GM23248 (cell line): ENCODE measurements at places on chromosomes 3 and 15.
A peak's percentile ranks its signal among the peaks of the same experiment; 100 is the strongest.

DNA sequence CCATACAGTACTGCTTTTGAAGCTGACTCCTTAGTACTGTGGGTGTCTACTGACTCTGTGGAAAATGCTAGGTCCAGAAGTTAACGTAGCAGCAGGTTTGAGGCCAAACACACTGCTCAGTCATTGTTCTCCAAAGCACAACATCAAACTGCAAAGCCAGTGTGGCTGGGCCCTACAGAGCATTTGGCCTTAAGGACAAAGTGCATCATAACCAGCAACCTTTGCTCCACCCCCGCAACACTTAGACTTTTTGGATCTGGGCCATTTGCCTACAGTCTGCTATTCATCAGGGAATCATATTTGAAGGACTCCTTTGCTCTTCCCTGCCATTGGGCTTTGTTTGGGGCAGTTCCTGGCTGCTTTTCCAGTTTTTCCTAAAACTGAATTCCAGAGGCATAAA lies 43.1 kb upstream of the ARL6 start:
- no peak for DNase-seq

GRCh38 chr15:94610485-94610884 lies 379.1 kb downstream of the MCTP2 start:
- no peak for DNase-seq

DNA sequence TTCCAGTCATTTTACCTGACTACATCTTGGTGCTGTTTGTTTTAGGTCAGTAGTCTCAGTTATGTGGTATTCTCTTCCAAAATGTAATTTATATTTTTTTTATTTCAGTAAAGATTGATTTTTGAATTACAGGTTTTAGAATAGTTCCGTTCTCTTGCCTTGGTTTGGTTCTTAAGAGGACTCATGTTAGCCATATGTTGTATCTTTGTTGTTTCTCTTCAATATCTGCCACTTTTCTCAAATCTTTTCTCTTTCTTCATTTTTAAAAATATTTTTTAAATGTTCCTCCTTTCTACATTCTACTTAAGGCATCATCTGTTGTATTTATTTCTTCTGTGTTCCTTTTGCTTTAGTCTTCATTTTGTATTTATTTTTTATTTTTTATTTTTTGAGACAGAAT lies 5.6 kb upstream of the UBL7 start:
- DNase-seq = no peak

DNA sequence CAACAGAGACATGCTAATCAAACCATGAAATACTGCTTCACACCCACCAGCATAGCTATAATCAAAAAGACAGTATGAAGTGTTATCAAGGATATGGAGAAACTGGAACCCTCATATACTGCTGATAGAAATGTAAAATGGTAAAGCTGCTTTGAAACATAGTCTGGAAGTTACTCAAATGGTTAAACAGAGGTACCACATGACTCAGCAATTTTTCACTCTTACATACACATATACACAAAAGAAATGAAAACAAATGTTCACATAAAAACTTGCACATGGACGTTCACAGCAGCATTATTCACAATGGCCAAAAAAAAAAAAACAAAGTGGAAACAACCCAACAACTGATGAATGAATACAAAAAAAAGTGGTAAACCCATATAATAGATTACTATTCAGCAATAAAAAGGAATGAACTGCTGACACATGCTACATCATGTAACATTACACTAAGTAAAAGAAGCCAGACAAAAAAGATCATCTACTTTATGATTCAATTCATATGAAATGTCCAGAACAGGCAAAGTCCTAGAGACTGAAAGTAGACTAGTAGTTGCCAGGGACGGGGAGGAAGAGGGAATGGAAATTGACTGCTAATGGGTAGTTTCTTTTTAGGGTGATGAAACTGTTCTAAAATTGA lies 23.2 kb downstream of the ZNF148 start:
- DNase-seq = peak; percentile 82

DNA sequence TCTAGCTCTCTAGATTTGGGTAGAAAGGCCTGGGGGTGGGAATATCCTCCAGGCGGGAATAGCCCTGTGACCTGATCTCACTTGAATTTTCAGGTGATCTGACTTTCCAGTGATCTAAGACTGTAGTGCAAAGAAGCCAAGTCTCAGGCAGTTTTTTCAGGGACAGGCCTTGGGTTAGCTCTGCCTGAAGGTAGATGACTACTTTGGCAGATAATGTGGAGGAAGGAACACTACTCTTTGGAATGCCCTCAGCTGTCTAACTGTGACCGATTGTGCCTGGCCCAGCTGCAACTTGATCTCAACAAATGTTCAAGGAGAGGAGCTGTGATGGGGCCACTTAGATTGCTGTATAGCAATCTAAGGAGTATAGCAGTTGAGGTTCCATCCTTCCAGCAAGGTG lies 193.7 kb downstream of the TCF12 start:
- no peak for DNase-seq

DNA sequence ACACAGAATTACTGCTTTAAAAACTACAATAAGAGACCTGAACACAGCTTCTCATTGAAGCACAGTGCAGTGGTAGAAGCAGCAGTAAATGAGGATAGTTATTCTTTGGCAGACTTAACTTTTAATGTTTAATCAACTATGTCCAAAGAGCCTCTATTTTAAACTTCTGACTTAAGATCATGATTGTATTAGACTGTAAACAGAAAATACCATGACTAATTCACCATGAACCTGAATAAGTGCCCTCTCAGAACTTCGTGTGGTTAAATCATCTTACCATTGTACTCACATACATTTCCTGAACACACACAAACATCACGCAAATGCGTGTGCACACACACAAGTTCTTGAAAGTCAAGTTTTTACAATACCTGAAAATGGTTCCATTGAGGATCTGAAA lies 13.9 kb downstream of the CEP152 start:
- peak; percentile 60 for DNase-seq

DNA sequence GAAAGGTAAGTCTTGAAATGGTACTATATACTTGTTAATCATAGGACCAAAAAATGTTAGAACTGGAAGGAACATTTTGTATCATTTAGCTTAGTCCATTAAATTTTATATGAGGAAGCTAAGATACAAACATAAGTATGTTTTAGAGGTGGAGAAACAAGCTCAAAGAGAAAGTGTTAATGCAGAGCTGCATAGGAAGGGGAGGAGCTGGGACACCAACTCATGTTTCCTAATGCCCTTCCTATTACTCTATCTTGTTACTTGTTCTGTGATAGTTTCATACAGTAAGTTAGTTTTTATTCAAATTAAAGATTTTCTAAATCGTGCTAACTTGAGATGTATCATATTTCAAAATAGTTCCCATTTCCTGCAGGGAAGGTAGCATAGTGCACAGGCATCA lies 7.4 kb downstream of the SLC35A5 start:
- DNase-seq = no peak

GRCh38 chr3:56761887-56762651 lies 39.7 kb downstream of the ARHGEF3 start:
- DNase-seq = peak; percentile 66

- no peak for DNase-seq
Measured at GRCh38 chr3:11555211-11555782, 88.4 kb downstream of the VGLL4 start.

DNA sequence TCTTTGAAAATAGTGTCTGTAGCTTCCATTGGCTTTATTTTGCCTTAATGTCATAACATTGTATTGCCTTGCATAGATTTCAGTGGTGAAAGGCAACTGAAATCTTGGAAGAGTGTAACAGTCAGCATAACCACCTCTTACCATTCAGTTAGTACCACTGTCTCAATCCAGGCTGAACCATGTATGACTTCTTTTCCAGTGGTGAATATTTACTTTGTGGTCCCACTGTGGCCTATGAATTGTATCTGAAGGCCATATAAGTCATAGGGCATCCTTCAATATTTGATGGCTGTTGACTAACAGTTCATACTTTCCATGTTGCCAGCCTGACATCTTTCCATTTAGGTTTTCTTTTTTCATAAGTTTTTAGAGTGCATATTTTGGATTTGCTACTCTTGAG lies 38.4 kb downstream of the MED12L start:
- no peak for DNase-seq

- peak; percentile 93 for DNase-seq
Measured at GRCh38 chr15:49675041-49675440, 54.2 kb downstream of the DTWD1 start.

- DNase-seq = no peak
Measured at GRCh38 chr15:41507820-41508290, 5.8 kb downstream of the LTK start.

GRCh38 chr15:39397883-39398282 lies 183.0 kb upstream of the THBS1 start:
- DNase-seq = no peak

GRCh38 chr3:9793161-9793781 lies 389 bp downstream of the ARPC4 start:
- DNase-seq = peak; percentile 83

DNA sequence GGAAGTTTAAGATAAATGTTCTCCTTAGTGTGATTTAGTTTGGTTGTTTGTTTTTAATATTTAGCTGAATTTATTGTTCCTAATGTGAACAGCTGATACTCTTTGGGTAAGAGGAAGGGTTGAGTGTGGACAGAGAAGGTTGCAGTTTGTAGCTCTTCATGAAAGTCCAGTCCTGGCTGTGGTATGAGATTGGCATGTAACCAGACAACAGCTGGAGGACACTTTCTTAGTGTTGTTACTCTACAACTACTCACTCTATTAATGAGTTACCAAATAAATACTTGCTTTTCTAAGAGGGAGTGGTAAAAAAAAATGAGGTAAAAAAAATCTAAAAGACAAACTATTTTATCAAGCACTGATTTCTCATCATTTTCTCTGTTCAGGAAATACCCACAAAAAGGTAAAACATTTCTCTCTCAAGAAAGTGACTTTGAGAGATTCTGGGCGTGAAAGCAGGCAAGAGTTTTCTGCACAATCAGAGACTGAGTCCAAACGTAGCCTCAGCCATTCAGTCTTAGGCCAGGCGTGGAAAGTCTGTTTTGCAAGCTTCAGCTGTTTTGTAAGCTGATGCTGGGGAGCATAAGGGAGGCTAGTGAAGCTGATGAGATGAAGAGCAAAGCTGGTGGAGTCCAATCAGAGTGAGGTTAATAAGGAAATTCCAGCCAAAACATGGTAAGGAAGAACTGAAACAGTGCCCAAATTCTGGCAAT lies 138.5 kb upstream of the ARPP21 start:
- DNase-seq = no peak

DNA sequence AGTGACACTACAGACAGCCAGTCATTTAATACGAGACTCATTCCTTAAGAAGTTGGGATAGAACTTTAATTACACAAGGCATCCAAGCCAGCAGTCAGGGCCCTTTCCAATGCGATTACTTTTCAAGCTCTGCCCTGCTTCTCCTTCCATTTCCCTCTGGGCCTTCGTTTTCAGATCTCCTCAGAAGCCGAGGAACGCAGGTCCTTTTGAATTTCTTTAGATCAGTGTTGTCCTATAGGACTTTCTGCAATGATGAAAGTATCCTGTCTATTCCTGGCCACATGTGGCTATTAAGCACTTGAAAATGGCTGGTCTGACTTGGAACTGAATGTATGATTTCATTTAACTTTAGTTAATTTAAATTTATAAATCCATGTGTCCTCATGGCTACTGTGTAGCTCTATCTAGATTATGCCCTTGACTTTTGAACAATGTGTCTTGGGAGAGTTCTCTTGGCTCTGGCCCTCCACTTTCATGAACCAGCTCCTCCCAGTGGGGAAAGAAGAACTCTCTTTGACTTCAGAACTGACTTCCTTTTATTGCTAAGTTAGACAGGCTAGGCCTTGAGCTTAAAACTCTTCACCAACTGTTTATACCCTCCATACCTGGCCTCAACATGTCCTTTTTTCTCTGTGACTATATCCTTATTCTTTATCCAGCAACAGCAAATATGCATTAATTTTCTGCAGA lies 22.6 kb downstream of the TGFBR2 start:
- DNase-seq = no peak
